ENCODE measurements at places on chromosomes 6 and 20. TPM values are rescaled to one million over a fixed set of nuclear protein-coding genes. Genes with fewer than 3 reads are reported as not detected.

C20orf144 gene
- 0.08 TPM for total RNA-seq

SLC22A16 gene
- total RNA-seq = not detected

TRIM40 gene
- not detected for total RNA-seq

CRISP2 gene
- not detected for total RNA-seq

RBM24 gene
- total RNA-seq = 6.1 TPM

WFDC6 gene
- not detected for total RNA-seq

HTR1B gene
- total RNA-seq = 0.32 TPM

NOX3 gene
- total RNA-seq = not detected

ARMH2 gene
- total RNA-seq = not detected

HCRTR2 gene
- total RNA-seq = not detected

SRMS gene
- total RNA-seq = not detected

LST1 gene
- total RNA-seq = not detected

FILIP1 gene
- total RNA-seq = 0.26 TPM

PBOV1 gene
- not detected for total RNA-seq

MROH8 gene
- 0.39 TPM for total RNA-seq

SALL4 gene
- total RNA-seq = 3.4 TPM

VSX1 gene
- not detected for total RNA-seq

ORC3 gene
- 18.6 TPM for total RNA-seq

FAXC gene
- total RNA-seq = 3.8 TPM

PI3 gene
- total RNA-seq = not detected

PRDM1 gene
- total RNA-seq = 4.3 TPM

BPIFB4 gene
- total RNA-seq = not detected

TP53TG5 gene
- not detected for total RNA-seq

GGTLC1 gene
- total RNA-seq = not detected

PROKR2 gene
- not detected for total RNA-seq

Measured in epithelial cell of alveolus of lung (primary cell).